ENCODE measurements at places on chromosomes 12 and 14.

DNA sequence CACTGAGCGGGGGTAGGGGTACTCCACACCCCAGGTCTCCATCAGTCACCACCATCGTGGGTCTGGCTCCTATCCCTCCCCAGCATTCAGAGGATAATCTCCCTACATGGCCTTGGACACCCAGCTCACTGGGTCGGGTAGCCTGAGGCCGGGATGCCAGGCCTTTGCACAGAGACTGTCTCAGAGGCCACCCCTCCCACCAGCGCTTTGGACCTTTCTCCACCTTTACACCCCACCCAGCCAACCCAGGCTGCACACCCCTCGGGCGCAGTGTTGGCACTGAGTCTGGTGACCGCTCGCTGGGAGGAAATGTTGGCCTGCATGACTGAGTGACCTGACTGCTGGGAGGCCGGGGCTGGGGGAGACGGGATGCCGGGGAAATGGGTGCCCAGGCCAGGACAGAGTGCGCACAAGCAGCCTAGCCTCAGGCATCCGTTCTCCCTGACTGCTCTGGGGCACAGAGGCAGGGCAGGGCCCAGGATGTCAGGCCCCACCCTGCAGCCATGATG is 10.6 kb upstream of the LBHD2 start:
- no peak for DNase-seq

- no peak for DNase-seq
These were observed 46.8 kb downstream of the LRIG3 start for GRCh38 chr12:58873496-58873895.

DNA sequence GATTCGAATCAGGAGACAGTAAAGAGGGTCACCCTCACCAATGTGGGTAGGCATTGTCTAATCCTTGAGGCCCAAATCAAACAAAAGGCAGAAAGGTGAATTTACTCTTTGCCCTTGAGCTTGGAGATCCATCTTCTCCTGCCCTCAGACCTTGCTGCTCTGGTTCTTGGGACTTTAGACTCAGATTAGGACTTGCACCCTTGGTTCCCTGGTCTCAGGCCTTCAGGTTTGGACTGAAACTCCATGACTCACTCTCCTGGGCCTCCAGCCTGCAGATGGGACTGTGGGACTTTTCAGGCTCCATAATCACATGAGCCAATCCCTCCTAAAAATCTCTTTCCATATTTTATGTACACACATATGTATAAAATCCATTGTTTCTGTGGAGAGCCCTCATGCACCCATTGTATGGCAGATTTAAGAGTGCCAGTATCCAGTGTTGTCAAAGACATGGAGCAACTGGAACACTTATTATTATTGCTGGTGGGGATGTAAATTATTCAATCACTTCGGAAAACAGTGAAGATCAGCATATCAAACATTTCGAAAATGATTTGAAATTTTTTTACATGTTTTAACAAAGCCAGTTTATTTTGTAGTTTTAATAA is 48.7 kb downstream of the EID3 start:
- no peak for DNase-seq

DNA sequence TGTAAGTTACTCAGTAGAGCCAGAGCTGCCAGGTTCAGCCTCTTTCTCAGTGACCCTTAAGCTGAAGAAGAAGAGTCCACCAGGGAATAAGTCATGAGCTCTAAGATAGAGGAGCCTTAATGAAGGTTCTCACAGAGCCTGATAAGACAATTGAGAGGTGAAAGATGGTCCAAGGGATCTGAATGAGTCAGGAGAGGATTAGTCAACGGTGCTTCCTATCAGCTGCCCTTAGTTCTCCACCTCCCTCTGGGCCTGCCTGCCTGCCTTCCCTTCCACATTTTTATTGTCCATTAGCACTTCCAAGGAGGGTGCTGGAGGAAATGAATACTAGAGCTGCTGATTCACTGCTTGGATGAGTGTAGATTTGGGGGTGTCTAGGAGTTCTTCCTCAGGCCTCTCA is 161.7 kb upstream of the RMST start:
- DNase-seq, result no peak

DNA sequence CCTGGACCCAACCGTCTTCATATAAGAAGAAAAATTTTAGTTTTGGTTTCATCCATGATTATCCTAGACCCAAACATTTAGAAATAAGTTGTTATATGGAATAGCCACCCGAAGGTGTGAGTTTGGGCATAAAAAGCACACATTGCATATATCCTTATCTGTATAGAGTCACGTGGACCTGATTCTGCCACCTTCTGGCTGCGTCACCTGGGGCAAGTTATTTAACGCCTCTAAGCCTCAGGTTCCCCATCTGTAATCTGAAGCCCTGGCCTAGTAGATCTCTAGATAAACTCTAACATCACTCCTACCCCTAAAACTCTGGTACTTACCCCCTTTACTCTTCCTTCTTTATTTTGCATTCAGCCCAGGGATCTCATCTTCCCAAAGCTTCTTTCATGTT is 14.3 kb upstream of the KRT5 start:
- DNase-seq, result no peak

DNA sequence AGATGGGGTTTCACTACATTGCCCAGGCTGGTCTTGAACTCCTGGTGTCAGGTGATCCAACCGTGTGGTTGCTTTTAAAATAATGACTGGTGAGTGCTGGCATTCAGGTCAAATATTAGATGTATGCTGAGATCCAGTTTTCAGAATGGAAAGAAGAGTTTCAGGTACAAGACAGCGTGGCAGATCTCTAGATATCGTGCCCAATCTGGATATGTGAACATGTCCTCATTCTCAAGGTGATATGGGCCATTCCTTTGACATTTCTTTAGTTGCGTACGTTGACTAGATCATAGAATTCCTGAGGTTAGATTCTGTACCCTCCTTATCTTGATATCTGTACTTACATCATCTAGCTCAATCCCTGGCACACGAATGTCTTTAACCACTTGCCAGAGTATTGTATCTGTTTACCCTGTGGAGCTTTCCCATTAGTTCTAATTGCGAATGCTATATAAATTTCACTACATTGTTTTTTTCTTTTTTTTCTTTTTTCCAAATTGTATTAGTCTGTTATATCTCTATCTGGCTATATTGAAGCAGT is 80.2 kb downstream of the ANO6 start:
- DNase-seq, result no peak

- DNase-seq, result no peak
These were observed 57.0 kb downstream of the PHLDA1 start for GRCh38 chr12:75974323-75975187.

GRCh38 chr12:32179011-32179395 is 72.4 kb downstream of the BICD1 start:
- DNase-seq, result no peak

- DNase-seq, result peak; percentile 63
These were observed 1.4 kb upstream of the HSP90AA1 start for GRCh38 chr14:102088012-102088792.

Measured in CD4-positive, alpha-beta T cell treated with Interleukin-17A for 4 hours (primary cell).